ENCODE measurements at places on chromosomes 5 and 9.
A peak's percentile ranks its signal among the peaks of the same experiment; 100 is the strongest.

DNA sequence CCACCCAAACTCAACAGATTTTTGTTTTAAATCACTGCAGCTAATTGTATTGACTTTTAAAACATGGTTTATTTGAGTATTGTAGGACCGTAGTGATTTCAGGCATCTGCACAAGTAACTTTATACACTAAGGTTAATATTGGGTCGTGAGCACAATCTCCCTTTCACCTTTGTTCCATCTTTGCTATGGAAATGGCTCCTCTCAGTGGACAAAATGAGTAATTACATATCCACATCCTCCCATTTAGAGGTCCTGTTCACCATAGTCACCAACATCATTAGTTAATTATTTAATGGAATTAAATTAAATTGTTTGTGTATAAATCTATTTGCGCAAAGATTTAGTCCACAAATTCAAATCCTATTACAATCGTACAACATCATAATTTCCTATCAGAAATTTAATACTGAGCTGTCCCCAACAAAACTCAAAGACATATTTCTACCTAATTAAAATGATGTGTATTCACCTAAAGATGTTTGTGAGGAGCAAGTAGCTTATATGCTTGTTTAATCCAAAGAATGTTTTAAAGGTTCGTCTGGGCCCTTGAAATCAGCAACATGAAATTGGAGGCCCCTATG, 173.0 kb upstream of the DAPK1 start:
- no peak for DNase-seq

- no peak for DNase-seq
These were observed 33.2 kb downstream of the GRIN3A start for GRCh38 chr9:101705135-101705661.

DNA sequence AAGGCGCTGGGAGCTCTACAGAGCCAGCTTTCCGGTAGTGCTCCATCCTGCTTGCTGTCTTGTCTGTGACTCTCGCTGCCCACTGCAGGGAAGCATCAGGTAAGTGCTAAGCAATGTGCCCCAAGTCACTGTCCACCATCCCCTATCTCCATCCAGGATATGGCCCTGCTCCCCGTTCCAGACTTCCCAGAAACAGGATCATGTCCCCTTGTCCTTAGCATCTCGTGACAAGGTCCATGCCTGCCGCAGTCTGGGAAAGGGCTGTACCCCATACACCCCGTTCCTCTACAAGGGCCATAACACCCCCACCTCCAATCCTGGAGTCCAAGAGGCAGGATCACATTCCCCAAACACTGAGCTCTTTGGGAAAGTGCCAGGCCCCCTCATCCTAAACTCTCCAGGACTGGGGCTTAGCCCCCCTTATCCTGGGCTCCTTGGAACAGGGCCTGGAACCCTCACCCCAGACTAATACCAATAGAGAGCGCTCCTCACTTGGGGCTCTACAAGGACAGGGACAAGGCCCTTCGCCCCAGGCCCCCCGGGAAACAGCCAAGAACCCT, 566 bp downstream of the RPP25L start:
- no peak for DNase-seq

DNA sequence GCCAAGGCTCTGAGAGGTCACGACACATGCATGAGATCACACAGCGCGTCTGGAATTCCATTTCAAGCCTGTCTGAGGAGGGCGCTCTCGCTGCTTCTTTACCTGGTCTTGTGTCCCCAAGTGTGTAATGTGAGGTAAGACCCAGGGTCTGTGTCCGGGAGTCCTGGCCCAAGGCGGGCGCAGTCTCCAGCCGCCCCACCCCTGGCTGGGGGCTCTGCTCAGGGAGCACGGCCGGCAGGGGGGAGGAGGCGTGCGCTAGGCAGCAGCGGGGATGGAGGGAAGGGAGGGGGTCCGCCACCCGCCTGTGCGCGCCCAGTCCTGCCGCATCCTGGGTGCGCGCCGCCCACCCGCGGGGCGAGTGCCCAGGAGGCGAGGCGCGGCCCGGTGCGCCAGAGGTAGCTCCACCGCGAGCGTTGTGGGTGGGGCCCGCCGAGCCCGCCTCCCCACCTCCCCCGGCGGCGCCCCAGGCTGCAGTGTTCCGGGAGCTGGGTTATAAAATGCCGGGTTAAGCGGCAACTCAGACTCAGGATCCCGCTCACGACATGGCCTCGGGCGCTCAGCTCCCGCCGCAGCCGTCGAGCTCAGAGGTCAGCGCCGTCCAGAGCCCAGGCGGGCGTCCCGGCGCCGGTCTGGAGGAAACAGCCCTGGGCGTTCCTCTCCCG, at the start of gene CCNI2:
Gene CCNI2 (plus strand): TSS at position 473 of the 662 bp plus-strand sequence. CDS start 70 bp downstream, at position 543.
- peak; percentile 32 for DNase-seq

- DNase-seq = no peak
These were observed 837.0 kb downstream of the DNAH5 start for GRCh38 chr5:13107537-13107936.

- no peak for DNase-seq
These were observed 250.2 kb downstream of the PDZD2 start for GRCh38 chr5:31889001-31889561.

DNA sequence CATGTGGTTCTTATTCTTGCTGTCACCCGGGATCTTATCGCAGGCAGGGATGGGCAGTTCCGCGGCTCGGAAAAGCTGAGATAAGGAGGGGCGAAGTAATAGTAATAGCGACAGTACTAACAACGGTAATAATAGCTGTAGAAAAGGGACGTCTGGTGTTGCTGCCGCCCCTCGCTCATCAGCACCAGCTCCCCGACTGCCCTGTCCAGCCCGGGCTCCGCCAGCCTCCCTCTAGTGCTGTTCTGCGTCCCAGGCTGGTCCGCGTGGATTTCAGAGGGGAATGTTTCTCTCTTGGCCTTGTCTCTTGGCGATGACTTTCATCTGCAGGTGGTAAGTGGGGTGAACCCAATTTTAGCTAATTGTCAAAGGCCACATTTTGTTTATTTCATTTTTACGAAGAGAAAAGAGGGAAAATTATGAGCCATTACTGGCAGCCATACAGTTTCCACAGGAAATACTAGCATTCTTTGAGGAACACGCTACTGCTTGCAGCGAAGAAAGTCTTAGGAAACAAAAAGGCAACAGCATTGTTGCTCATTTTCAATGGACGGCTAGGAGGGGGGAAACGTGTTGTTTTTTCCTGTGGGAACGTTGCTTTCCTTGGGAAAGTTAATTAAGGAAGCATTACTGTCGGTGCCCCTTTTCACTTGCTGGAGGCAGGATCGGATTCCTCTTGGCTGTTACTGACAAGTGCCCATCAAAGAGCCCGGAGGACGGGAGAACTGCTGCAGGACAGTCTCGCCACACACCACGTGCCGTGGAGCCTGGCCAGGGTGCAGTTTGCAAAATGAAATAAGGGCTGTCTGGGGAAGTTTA, 762 bp downstream of the SNCAIP start:
- no peak for DNase-seq

DNA sequence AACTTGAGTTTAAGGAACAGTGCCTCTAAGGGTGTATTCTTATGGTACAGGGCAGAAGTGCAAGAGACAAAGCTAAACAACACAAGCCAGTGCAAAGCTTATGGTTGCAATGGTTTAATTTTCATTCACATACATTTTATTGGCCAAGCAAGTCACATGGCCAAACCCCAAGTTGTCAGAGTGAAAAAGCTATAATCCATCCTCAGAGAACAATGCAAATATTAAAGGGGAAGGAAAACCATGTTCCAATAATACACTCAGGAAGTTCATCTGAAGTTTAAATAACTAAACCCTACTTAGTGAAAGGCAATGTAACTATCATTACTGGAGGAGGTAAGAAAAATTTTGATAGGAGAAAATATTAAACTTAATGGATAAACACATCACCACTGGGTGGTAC, 26.6 kb upstream of the TLR4 start:
- DNase-seq = no peak

- no peak for DNase-seq
These were observed 46.1 kb upstream of the CER1 start for GRCh38 chr9:14768405-14769229.

- no peak for DNase-seq
These were observed 52.1 kb downstream of the PPARGC1B start for GRCh38 chr5:149782018-149782894.

- no peak for DNase-seq
These were observed 79.8 kb downstream of the RICTOR start for GRCh38 chr5:38994324-38994927.

DNA sequence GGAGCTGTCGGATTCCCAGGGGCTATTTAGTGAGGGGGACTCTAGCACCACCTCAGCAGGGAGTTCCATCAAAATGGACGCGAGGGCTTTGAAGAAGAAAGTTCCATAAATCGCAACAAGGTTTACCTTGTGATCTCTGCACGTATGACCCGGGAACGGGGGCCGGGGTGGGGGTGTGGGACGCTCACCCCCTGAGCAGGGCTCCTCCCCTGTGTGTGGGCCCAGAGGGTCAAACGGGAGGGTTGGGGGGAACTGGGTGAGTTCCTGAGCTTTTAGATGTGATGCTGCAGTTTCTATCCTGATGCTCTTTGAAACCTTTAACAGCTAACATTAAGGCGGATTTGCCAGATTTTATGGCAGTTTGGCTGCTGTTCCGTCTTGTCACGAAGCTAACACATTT, 18.9 kb upstream of the LRRC14B start:
- no peak for DNase-seq

DNA sequence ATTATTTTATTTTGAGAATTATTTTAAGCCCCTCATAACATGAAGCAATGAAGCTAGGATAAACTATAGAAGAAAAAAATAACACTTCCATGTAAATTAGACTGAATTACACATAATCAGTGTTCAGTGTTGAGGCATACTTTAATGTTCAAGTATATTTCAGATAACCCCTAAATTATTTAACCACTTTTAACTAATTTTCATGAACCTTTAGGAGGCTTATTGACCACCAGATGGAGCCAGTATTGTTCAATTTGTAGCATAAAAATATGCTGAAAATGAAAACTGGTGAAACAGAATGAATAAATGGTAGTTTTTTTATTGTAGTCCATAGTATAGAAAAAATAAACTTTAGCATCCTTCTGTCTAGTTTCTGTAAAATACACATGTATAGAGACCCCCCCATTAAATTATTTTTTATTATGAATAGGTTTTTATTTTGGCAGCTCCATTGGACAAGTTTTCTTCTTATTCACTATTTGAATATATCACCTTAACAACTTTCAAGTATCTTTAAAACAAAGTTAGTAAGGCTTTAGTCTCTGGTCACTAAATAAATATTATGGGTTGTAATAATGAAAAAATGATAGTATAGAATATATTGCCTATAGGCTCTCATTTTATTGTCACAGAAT, 190.1 kb downstream of the CWC27 start:
- no peak for DNase-seq

DNA sequence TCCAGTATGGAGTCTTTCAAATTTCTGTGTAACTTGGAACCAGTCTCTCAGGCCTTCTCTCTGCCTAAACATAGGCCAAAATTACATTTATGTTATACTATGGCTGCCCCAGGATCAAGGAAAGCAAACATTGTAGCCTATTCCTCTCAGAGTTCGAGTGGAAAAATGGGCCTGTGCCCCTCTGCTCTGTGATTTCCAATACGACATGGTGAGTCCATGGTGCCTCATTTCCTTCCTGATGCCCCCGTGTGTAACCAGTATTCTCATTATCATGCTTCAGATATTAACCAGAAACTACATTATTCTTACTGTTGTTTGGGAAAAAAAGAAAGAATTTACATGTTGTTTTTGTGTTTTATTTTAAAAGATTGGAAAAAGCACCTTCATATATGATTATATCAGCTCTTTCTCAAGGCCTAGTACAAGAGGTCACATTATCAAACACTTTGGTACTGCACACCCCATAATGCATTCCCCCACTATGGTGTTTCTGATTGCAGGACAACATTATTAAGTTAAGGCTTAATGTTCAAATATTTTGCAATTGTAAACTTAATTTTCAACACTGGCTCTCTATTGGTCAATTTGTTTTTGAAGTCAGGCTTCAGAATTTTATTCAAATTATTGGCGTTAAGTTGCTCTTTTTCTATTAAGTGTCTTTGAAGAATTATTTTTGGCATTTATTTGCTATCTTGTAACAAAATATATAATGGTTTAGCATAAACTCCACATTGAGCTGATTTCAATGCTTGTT, 151.8 kb upstream of the SLC27A6 start:
- DNase-seq = no peak

DNA sequence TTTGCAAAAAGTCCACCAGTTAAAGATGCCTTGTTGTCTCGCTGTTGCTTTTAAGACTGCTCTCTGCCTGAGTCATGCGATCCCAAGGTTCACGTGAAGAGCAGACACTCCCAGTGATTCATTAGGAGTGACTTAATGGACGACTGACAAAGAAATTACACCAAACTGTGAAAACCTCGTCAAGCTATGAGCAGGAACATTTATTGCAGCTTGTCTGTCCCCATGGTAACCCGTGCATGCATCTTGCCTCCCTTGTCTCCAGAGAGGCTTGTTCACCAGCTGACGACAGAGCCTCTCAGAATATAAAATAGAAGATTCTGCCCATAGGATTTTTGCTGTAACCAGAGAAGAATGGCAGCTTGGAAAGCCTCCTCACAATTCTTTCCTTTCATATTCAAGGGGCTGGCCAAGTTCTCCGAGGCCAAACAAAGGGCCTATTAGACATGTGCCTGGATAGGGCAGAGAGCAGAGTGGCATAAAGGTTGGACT, 352.7 kb downstream of the SPOCK1 start:
- no peak for DNase-seq

DNA sequence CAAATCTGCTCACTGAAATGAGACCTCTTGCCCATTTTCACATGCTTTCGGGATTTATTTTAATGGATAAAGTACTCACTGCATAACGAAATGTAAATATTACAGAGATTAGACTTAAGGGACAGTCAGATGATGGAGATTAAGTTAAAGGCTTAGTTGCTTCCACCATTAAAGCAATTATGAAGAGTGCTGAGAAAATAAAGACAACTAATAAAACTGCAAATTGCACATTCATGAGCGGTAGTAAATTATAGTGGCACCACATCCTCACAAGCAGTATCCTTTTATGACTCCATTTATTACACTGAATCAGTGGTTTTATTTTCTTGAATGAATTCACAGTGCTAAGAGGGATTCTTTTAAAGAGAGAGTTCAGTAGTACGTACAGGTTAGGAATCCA, 76.2 kb upstream of the TMED7 start:
- DNase-seq = no peak

GRCh38 chr9:135952664-135953206, 8.4 kb downstream of the UBAC1 start:
- DNase-seq = no peak

GRCh38 chr5:61076626-61077025, 85.6 kb downstream of the SMIM15 start:
- DNase-seq = no peak

DNA sequence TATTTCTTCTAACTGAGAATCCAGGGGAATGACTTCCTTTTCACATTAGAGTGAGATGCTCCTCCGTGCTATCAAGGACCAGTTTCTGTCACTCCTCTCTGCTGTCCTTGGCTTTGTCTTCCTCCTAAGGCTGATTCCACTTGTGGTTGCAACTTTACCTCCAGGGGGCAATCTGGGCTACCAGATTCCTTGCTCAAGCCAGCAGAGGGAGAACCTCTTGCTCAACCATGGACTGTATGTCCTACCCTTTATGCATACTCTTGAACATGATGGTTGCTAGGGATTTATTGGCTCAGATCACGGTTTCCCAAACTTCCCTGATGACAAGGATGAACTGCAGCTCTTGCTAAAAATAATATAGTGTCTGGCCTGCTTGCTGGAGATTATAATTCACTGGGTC, 24.0 kb downstream of the NNT start:
- DNase-seq = no peak

Data from stimulated activated CD8-positive, alpha-beta memory T cell treated with anti-CD3 and anti-CD28 coated beads, Interleukin-7, amount 100 ng/mL, for 1 hour (primary cell).